ENCODE measurements at places on chromosomes 2 and 18.

- no peak for DNase-seq
Measured at GRCh38 chr2:43265421-43265820, 39.0 kb upstream of the ZFP36L2 start.

- DNase-seq, result no peak
Measured at GRCh38 chr2:238236571-238236970, 3.3 kb downstream of the HES6 start.

DNA sequence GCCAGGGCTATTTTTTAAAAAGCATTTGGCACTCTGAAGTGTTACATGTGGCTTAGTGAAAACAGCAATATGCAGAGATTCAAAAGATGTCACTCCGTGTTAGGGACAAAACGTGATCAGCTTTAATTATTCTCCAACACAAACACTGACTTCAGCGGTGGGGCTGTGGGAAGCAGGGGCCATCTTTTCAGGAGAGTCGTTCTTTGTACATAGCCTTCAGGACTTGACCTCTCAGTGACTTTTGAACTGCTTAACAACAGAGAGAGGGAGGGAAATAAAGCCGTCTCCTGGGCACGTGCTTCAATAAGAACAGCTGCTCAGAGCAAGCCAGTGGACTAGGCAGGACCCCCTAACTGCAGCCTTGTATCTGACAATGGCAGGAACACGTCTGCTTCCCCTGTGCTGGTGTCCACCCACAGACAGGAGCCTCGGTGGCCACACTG, 95.0 kb upstream of the HDAC4 start:
- DNase-seq, result no peak

- DNase-seq, result no peak
Measured at GRCh38 chr2:15749460-15750432, 158.1 kb downstream of the DDX1 start.
